ENCODE measurements at places on chromosomes 3 and 15.
A peak's percentile ranks its signal among the peaks of the same experiment; 100 is the strongest.

GRCh38 chr15:78671626-78672211, 30.7 kb upstream of the CHRNB4 start:
- no peaks in the 10 kb centered on the region for H3K36me3 ChIP-seq
- no peaks in the 10 kb centered on the region for H3K27me3 ChIP-seq
- no peak overlapping the region for H3K4me3 ChIP-seq
- no peaks in the 10 kb centered on the region for H3K4me1 ChIP-seq
- H3K27ac ChIP-seq = no peak overlapping the region

GRCh38 chr3:149247008-149247710, 25.5 kb upstream of the CP start:
- no peak overlapping the region for H3K4me3 ChIP-seq
- peaks cover 3% of the 10 kb centered on the region for H3K4me1 ChIP-seq
- H3K27ac ChIP-seq = peak overlapping the region; percentile 51

DNA sequence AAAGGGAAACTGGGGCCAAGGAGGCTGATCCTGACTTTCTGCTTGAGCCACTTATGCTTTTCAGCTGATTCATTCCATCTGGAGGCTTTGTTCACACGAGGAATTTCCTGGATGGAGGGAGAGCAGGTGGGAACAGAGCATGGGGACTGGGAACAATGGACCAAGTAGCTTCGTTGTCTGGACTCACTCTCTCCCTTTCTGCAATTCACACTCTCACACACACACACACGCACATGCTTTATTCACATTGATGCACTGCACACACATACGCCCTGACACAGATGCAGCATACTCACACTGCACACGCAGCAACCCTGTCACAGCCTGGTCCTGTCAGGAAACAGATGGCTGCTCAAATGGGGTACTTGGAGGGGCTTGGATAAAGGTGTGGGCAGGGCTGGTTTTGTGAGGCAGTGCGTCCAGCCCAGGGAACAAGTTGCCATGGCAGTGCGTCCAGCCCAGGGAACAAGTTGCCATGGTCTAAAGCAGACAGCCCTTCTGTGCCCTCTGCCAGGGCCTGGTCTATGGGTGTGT, 19.8 kb upstream of the CHCHD6 start:
- no peak overlapping the region for H3K27ac ChIP-seq
- DNase-seq = no peak
- no peaks in the 10 kb centered on the region for H3K36me3 ChIP-seq
- H3K4me1 ChIP-seq = peaks cover 33% of the 10 kb centered on the region
- no peak overlapping the region for H3K4me3 ChIP-seq

DNA sequence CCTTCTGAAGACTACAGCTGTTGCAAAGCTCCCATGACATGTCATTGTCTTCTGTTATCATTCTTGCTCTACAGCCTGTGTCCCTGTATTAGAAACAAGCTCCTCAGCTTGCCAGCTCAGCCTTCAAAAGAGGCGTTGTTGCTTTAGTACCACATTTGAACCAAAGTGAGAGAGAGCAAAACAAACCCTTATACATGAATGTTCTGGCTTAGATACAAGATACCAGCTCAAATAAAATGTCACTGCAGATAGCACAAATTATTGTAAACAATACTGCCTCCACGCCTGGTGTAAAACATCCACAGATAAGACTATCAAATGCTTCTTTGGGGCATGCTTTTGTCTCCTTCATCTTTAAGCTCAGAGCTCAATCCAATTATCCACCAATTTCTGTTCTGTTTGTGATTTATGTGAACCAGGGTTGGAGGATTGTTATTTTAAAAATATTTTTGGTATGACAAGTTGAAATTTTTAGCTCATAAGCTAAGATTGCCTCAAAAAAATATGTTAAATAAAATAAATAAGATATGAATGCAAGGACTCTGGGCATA, 403.6 kb upstream of the CDIN1 start:
- no peak overlapping the region for H3K4me3 ChIP-seq
- DNase-seq = no peak
- no peaks in the 10 kb centered on the region for H3K4me1 ChIP-seq
- H3K36me3 ChIP-seq = no peaks in the 10 kb centered on the region
- H3K27ac ChIP-seq = no peak overlapping the region
- no peaks in the 10 kb centered on the region for H3K27me3 ChIP-seq

- H3K36me3 ChIP-seq = no peaks in the 10 kb centered on the region
- H3K4me1 ChIP-seq = no peaks in the 10 kb centered on the region
- no peak overlapping the region for H3K27ac ChIP-seq
Measured at GRCh38 chr15:100570735-100571313, 31.2 kb downstream of the LINS1 start.

DNA sequence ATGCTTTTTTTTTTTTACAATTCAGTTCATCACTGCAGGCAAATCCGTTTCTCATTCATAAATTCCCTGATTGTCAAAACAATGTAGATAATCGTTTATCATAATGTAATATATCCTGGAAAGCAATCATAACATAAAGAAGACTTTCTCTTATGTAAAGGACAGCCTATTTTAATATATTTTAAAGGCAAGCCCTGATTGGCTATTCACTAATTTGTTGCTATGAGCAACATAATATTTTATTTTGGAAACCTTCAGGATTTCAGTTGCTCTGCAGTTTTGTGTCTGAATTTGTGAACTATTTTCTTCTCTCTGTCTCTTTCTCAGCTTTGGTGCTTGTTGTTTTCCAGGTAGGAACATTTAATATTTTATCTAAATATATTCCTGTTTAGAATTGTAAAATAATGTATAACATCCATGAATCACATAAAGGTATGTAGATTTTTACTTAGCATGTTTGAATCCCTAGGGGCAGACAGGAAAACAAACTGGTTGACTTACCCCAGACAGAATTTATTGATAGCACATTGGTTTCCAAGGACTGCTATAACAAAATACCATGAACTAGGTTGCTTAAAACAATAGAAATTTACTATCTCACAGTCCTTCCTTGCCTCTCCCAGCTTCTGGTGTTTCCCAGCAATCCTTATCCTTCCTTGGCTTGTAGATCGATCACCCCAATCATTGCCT, 253.5 kb downstream of the CDIN1 start:
- no peaks in the 10 kb centered on the region for H3K4me1 ChIP-seq
- H3K27ac ChIP-seq = no peak overlapping the region
- no peak for DNase-seq
- H3K4me3 ChIP-seq = no peak overlapping the region
- no peaks in the 10 kb centered on the region for H3K27me3 ChIP-seq

DNA sequence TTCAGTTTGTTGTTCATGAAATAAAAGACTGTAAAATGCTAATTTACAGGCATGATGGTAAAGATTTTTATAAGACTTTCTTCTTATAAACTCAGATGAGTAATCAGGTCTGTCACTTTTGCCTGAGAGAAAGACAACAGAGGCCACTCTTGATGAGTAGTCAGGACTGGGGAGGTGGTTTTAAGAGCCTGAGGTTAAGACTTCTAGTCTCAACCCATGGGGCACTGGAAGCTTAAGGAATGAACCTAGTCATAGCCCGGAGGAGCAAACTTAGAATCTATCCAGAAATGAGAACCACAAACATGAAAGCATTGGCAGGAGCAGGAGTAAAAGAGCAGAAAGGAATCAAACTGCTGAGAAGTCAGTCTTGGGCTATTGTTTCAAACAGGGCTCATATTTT, 846.3 kb upstream of the ARPP21 start:
- no peaks in the 10 kb centered on the region for H3K36me3 ChIP-seq
- no peaks in the 10 kb centered on the region for H3K4me1 ChIP-seq
- H3K27me3 ChIP-seq = no peaks in the 10 kb centered on the region
- H3K27ac ChIP-seq = no peak overlapping the region
- no peak for DNase-seq
- H3K4me3 ChIP-seq = no peak overlapping the region

DNA sequence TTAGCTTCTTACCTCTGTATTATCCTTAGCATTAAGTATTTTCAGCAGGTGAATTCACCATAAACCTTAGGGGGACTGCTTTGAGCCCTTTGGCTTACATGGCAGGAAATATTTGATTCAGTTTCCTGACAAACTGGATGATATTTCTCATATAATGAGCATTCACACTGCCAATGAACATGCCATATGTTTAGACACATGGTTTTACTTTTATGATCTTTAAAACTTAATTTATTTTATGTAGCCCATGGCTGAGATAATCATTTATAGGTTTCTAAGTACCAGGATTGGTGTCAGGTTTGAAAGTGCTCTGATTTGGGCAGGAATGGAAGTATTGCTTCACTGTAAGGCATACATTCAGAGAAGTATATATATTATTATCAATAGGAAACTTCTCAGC, 319.1 kb downstream of the ZPLD1 start:
- no peaks in the 10 kb centered on the region for H3K4me1 ChIP-seq
- no peaks in the 10 kb centered on the region for H3K27me3 ChIP-seq
- H3K36me3 ChIP-seq = no peaks in the 10 kb centered on the region
- no peak overlapping the region for H3K4me3 ChIP-seq
- H3K27ac ChIP-seq = no peak overlapping the region
- no peak for DNase-seq

GRCh38 chr3:168824107-168824506, 728.4 kb upstream of the GOLIM4 start:
- no peaks in the 10 kb centered on the region for H3K27me3 ChIP-seq
- no peaks in the 10 kb centered on the region for H3K4me1 ChIP-seq
- H3K4me3 ChIP-seq = no peak overlapping the region
- H3K27ac ChIP-seq = no peak overlapping the region
- no peaks in the 10 kb centered on the region for H3K36me3 ChIP-seq
- DNase-seq = no peak

DNA sequence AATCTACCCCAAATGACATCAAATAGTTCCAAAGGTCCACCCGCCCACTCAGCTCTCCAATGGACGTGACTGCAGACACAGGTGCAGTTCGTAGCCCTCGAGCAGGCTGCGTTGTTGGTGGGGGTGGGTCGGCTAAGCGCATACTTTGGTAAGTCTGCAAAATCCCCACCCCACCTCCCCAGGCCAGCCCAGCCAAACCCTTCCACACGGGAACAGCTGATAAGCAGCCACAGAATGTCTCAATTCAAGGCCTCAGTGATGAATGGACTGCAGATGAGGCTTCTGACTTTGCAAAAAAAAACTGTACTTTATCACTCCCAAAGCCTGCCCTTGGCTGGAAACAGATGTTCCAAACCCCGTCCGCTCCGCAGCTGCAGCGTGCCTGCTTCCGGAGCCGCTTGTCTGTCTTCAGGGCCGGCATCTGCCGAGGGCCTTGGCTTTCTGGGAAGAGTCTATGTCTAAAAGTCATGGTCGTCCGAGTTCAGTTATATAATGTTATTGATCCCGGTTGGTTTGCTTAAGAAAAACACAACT, 38.2 kb downstream of the PCSK6 start:
- no peaks in the 10 kb centered on the region for H3K36me3 ChIP-seq
- peaks cover 8% of the 10 kb centered on the region for H3K4me1 ChIP-seq
- no peaks in the 10 kb centered on the region for H3K27me3 ChIP-seq
- H3K4me3 ChIP-seq = no peak overlapping the region

- H3K4me3 ChIP-seq = no peak overlapping the region
- no peaks in the 10 kb centered on the region for H3K27me3 ChIP-seq
- no peaks in the 10 kb centered on the region for H3K4me1 ChIP-seq
- no peak for DNase-seq
- H3K27ac ChIP-seq = no peak overlapping the region
- no peaks in the 10 kb centered on the region for H3K36me3 ChIP-seq
Measured at GRCh38 chr3:74329096-74329495, 285.4 kb downstream of the CNTN3 start.

GRCh38 chr3:48415251-48415953, 14.5 kb downstream of the PLXNB1 start:
- no peak overlapping the region for H3K4me3 ChIP-seq
- H3K36me3 ChIP-seq = peaks cover 11% of the 10 kb centered on the region
- no peak for DNase-seq
- peaks cover 5% of the 10 kb centered on the region for H3K4me1 ChIP-seq
- H3K27me3 ChIP-seq = no peaks in the 10 kb centered on the region

DNA sequence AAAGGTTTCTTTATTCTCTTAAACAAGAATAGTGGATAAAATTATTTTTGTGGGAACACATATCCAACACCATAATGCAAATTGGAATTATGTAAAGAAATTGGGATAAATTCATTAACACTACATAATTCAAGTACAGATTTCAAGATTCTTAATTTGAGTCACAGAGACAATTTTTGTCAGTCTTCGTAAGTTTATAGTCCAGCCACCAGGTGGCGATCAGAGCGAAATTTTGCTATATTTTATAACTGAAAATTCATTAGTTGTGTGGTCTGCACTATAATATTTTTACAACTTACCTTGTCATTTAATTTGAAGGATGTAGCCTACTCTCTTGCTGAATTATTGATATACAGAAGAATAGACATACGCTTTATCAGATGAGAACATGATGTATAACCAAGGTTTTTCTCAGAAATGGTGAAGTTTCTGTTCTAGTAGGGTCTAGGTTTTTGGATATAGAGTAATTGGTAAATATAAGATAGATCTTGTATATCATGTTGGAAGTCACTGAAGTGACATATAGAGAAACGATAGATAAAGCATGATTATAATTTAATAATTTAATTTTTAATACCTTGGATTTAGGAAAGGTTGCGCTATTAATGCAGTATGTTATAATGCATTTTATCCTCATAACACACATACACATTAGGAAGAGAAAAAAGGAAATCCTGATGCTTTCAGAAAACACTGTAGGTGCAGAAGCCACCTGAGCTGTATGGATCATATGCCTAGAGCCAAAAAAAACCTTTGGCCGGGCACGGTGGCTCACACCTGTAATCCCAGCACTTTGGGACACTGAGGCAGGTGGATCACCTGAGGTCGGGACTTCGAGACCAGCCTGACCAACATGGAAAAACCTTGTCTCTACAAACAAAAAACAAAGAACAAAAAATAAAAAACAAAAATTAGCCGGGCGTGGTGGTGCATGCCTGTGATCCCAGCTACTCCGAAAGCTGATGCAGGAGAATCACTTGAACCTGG, 31.7 kb downstream of the PLSCR4 start:
- peak; percentile 42 for DNase-seq
- H3K27ac ChIP-seq = no peak overlapping the region
- H3K27me3 ChIP-seq = no peaks in the 10 kb centered on the region

- no peaks in the 10 kb centered on the region for H3K36me3 ChIP-seq
- no peaks in the 10 kb centered on the region for H3K27me3 ChIP-seq
Measured at GRCh38 chr15:65044724-65045481, at the start of gene SLC51B. Gene SLC51B, plus strand, starts transcription at chr15:65045387. Its CDS starts 4,618 bp downstream, at chr15:65050005.

DNA sequence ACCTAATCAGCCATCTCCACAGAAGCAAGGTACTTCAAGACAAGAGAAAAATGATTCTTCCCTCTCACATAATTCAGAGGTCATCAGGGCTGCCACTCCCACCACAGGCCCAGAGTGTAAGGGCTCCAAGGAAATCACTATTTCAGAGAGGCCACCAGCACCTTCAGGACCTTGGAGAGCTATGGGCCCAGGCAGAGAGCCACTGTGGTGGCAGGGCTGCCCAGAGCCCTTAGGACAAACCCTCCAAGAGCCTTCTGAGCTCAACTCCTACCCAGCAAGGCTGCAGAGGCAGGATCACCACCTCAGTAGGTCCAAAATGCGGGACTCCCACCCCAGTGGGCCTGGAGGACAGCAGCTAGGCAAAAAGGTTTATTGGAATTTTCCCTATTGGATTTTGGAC, 17.9 kb upstream of the FAN1 start:
- no peak overlapping the region for H3K4me3 ChIP-seq

GRCh38 chr3:136682740-136683312, 69.4 kb downstream of the STAG1 start:
- no peaks in the 10 kb centered on the region for H3K36me3 ChIP-seq
- H3K4me3 ChIP-seq = no peak overlapping the region
- no peak for DNase-seq
